ENCODE measurements at places on chromosomes 12 and 14.

GRCh38 chr14:50792051-50792477, 38.9 kb downstream of the NIN start:
- DNase-seq, result no peak

- DNase-seq, result no peak
Observed at GRCh38 chr14:20493634-20494033, 11.7 kb upstream of the RNASE10 start.

DNA sequence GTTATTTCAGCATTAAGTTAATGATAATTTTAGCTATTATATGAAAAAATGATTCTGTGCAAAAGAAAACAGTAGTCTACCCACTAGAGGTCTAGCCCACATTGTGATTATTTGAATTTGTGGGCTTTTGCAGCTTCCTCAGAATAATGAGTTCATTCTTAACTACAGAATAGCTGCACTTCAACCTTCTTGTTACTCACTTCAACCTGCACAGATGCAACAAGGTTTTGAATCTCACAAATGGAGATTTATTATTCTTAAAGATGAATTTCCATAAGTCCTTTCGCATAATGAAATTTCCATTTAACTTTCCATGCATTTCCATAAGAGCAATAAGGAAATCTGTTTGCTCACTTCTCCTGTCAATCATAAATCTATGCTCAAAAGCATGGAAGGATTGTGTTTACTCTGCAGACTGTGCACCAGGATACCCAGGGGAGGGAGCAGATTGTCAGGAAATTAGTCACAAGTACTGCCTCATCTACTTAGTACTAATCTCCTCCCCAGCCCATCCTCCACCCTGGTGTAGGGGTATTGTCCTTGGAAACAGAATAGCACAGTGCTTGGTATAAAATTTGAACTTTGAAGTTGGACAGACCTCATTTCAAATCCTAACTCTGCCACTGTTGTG, 24.1 kb downstream of the PTGER2 start:
- DNase-seq, result no peak

- no peak for DNase-seq
Observed at GRCh38 chr12:1619587-1619986, 9.4 kb upstream of the WNT5B start.

DNA sequence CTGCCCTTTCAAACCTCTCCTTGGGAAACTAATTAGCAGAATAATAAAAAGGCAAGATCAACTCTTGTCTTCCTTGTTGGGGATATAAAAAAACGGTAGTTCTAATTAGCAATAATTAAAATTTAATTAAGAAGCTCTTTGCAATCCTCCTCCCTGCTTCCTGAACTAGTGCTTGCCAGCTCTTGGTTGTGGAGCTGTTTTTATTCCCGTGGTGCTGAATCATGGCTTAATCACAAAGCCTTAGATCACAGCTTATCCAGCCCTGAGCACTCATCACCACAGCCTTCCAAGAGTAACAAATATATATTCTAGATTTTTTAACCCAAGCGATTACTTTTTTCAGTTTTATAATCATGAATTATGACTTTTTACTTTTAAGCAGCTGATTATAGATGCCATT, 63.2 kb upstream of the INSM2 start:
- no peak for DNase-seq

All from skin of body (tissue), 3 donors.